Ascending aorta (tissue), 2 donors: ENCODE measurements at places on chromosomes 12 and 14.

DNA sequence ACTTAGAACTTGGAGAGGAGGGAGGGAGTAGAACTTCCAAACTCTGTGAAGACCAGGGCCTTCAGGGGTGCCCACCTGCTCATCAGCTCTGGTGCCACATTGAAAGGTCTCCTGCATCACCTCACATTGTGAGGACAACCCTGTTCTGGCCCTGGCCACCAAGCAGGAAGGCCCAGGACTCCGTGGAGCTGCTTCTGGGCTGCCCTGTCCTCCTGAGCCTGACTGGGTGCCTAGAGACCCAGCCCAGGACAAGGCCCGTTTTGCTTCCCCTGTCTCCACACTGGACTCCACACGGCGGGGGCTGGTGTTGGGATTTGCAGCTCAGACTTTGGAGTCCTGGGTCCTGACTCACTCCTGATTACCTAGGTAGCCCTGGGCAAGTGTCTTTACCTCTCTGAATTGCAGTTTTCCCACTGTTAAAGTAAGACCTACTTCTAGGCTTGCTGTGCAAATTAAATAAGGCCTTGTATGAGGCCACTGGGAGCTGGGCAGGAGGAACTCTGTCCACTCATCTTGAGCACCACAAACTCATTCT lies 12.5 kb upstream of the KRT82 start:
- DNase-seq, result no peak

DNA sequence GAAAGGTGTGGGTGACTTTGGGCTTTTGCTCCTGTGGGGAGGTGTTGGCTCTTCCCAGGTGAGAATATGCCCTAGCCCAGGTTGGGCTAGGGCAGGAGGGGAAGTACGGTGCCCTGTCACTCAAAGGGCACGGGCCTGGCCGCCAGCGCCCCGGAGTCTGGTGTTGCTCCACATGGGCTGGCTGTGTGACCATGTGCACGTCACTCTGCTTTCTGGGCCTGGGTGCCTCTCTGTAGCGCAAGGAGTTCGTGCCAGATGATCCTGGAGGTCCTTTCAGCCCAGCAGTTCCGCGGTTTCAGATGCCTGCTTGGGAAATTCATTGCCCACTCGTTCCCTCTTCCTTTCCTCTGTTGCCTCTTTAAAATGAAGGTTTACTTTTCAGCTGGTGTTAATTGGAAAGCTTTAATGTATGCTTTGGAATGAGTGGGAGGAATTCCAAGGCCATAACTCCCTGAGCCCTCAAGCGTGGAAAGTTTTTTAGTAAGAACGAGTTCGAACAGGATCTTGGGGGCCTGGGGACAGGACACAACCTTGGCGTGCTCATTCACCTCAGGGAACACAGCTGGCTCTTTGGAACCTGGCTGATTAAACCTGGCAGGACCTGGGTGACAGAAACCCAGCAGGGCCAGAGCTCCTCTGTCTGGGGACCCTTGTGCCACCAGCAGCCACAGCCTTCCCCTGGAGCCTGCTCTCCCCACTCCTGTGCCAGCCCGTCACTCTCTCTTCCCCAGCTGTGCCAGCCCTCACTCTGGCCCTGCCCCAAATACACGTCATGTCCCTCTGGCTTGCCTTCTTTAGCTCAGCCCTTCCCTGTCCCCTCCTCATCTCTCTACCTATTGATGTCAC lies 42.8 kb downstream of the TSPAN9 start:
- peak; percentile 86 for DNase-seq

- DNase-seq, result no peak
Measured at GRCh38 chr12:79689477-79690141, 1.2 kb downstream of the PAWR start.

DNA sequence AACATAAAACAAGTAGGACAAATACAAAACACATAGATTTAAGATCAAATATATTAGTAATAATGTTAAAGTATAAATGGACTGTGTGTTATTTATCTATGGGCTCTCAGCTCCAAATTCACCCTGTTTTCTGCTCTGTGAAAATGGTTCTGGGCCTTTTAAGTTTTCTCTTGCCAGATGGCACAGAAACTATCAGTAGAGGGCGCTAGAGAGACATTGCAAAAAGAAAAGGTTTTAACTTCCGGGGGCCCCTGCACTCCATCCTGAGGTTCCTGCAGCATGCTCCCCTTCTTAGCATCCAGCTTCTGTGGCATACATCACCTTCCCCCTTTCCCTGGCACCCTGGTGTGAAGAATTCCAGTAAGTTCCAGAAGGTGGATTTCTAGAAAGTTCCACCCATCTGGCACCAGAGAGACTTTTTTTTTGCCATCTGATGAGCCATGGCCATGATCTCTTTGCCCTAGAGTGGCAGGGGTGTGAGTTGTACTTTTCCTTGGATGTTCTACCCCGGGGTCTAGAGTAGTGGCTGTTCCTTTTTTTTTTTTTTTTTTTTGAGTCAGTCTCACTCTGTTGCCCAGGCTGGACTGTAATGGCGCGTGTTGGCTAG lies 29.3 kb downstream of the ZCRB1 start:
- DNase-seq, result no peak

DNA sequence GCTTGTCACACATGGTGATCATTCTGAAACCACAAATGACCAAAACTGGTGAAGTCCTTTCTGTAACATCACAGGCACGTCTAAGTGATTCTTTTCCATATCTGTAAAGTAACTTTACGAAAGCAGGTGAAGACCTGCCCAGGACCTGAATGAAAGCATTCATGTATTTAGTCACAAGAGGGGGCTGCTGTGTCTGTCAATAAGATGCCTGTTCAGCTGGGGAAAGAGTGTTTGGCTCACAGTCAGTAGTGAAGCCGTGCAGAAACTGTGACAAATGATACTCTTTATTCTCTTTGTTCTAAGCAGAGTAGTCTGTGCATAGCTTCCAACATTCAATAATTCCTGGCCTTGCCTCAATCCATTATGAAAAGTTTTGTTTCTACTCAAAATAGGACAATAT lies 373.5 kb upstream of the OR4E1 start:
- no peak for DNase-seq

GRCh38 chr12:97272471-97272870 lies 190.1 kb upstream of the RMST start:
- DNase-seq, result no peak

GRCh38 chr12:59850268-59850667 lies 254.4 kb downstream of the SLC16A7 start:
- DNase-seq, result no peak
